ENCODE measurements at places on chromosomes 7 and 10.

DNA sequence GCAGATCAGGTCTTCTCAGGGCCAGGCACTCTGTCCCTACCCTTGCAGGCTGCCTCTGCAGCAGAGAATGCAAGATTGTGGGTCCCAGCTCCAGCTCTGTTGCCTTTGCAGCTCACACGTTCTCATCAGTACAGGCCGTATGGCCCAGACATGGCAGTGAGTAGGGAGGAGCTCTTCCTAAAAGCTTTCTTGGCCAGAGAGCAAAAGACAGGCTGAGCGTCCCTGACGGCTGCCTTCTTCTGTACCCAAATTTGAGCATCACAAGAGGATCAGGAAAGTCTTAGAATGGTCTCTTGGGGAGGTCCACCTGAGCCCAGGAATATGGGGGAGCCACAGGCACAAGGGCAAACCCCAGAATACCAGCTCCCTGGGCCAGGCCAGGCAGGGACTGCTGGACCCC lies 266.3 kb upstream of the ZMIZ1 start:
- DNase-seq = no peak

GRCh38 chr7:130912082-130912861 lies 178.3 kb upstream of the KLF14 start:
- DNase-seq = no peak

DNA sequence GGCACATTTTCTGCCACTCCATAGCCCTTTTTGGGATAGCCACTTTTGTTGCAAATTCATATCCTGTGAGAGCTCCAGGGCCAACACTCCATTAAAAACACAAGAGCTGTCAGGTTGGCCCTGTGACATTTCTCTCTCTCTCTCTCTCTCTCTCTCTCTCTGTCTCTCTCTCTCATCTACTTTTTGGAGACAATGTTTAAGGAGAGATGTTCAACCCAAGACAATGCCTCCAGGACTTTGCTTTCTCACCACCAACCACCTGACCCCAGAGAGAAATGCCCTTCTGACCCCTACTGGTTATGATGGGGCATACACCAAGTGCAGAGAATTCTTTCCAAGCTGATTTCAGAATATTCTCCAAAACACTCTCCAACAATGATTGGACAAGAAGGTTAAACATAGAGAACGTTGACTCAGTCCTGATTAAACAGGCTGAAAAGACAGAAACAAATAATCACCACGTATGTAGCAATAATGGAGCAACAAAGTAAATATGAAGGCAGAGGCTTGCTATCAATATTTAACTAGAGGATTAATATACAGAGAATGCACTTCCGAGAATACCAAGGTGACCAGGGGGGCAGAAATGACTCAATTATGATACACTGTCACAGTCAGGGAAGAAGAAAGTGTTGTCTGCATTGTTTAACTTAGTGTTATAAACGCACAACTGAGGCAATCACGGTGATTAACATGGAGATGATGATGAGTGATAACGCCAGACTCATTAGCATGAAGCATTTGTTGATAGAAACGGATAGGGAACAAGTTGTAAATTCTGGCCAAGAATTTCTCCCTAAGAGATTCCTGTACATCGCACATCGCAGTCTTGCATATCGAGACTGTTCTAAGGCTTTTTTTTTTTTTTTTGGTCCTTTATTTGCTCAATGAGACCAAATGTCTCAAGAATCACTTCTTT lies 178.5 kb downstream of the NRP1 start:
- peak; percentile 52 for DNase-seq

- no peak for DNase-seq
These were observed 234.3 kb upstream of the PHF14 start for GRCh38 chr7:10739401-10739800.

DNA sequence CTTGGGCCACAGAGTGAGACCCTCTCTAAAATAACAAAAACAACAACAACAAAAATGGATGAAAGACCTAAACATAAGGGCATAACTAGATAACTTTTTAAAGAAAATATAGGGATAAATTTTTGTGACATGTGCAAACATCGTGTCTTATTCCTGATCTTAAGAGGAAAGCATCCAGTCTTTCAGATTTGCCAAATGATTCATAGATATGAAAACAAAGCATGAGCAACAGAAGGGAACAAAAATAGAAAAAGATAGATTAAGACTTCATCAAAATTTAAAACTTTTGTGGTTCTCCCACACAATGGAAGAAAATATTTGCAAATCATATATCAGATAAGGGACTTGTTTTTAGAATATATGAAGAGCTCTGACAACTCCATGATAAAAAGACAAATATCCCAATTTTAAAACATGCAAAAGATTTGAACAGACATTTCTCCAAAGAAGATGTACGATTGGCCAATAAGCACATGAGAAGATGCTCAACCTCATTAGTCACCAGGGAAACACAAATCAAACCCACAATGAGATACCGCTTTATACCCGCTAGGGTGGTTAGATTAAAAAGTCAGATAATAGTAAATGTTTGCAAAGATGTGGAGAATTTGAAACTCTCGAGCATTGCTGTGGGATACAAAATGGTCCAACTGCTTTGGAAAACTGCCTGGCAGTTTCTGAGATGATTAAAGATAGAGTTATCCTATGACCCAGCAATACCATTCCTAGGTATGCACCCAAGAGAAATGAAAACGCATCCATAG lies 20.3 kb downstream of the PPIF start:
- no peak for DNase-seq

GRCh38 chr10:96089116-96089515 lies 41.0 kb upstream of the ZNF518A start:
- no peak for DNase-seq

- no peak for DNase-seq
These were observed 8.7 kb downstream of the CPXM2 start for GRCh38 chr10:123882681-123883445.

GRCh38 chr7:30018451-30018850 lies 8.1 kb downstream of the FKBP14 start:
- no peak for DNase-seq

GRCh38 chr10:101217450-101218281 lies 11.6 kb downstream of the LBX1 start:
- peak; percentile 56 for DNase-seq

DNA sequence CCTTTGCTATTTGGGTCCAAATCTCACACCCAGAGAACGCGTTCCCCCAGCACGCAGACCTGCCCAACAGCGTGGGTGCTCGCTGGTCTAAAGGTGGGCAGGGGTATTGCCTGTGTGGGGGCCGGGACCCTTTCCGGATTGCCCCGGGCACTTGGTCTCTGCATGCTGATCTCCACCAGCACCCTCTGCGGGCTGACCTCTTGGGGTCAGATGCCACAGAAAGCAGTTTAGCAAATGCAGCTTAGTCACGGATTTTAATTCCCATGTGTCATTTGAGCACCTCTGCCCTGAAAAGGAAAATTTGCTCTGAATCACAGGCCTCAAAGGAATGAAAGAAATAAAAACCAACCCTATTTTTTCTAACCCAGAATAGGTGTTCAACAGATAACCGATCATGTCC lies 46.7 kb downstream of the PKD1L1 start:
- DNase-seq = no peak

- no peak for DNase-seq
These were observed 88.3 kb downstream of the SLC25A13 start for GRCh38 chr7:96233528-96234154.

GRCh38 chr7:7271094-7271874 lies 88.9 kb downstream of the C1GALT1 start:
- DNase-seq = no peak

DNA sequence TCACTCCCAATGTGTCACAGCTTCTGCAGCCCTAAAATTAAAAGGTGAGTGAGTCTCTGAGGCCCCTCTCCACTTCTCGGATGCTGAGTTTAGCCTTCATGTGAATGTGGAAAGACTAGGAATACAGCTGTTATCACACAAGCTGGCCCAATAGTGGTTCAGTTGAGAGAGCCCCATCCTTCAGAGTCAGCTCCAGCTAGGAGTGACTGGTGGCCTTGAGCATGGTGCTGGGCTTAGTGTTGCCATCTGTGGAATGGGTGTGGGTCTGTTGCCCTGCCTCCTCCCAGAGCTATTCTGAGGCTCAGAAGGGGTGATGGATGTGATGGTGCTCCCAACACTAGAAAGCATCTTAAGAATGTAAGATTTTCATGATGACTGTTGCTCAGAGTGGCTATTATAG lies 55.8 kb downstream of the FIGNL1 start:
- no peak for DNase-seq
